ENCODE measurements at places on chromosomes 13 and 19.

- H3K36me3 ChIP-seq, result no peaks in the 10 kb centered on the region
- H3K27ac ChIP-seq, result no peak overlapping the region
- no peaks in the 10 kb centered on the region for H3K4me1 ChIP-seq
- no peaks in the 10 kb centered on the region for H3K27me3 ChIP-seq
These were observed 553.4 kb upstream of the KLF12 start for GRCh38 chr13:74687442-74688182.

DNA sequence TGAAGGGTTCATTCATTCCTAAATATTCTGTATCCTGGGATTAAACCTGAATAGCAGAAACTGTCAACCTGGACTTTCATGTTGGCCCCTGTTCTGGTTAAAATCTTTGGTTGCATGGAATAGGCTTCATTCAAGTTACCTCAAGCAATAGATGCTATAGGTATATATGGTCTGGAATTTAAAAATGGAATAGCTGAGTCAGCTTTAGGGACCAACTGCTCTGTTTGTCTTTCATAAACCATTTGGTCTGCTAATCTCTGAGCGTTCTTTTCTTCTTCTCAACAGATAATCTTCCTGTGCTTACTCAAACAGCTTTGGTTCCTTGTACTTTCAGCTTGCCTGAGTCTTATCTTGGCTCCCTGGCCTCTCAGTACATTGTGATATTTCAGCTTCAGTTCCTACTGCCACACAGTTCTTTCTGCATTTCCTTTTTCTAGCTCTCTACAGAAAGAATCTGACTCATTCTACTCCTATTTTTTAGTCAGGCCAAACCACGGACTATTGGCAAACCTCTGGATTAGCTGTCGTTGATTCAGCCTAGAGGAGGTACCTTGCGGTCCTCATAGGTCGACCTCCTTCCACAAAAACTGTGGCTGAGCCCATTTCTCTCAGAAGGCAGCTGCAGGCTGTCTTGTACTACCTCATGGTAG is 35.9 kb upstream of the MAB21L1 start:
- no peaks in the 10 kb centered on the region for H3K4me1 ChIP-seq
- no peak overlapping the region for H3K27ac ChIP-seq
- H3K36me3 ChIP-seq, result no peaks in the 10 kb centered on the region
- DNase-seq, result no peak
- no peak overlapping the region for H3K4me3 ChIP-seq
- H3K27me3 ChIP-seq, result no peaks in the 10 kb centered on the region

DNA sequence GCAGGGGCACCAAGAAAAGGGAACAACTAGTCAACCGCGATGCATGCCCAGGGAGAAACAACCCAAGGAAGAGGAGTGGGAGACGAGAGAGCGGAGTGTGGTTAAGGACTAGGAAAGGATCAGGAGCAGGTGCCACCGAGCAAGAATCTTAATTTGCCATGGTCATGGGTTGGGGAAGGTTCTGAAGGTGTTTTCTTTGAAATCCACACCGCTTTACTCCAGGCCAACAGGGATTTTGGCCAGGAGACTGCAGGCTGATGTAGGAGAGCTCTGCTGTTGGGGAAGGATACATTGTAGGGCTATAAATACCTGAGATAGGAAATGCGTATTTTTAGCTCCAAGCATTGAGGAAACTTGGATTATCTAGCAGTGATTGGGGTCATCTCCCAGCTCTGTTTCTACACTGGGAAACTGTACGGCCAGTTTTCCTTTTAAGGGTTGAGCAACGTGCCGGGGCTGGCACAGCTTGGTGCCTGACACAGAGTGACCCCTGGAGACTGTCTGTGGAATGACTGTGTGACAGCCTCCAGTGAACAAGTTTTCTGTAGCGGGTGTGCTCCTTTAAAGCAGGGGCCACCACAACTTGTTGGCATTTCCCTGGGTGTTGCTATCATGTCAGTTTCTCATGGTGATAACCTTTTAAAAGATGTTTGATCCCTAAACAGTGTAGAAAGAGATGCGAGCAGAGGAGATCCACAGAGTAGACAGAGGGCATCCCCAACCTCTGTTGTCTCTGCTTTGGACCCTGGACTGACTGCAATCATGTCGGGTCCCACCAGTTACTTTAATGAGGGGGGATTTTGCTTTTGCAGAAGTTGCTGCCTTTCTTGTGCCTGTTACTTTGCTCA is 34.3 kb downstream of the ZNF536 start:
- no peak for DNase-seq
- no peaks in the 10 kb centered on the region for H3K4me1 ChIP-seq
- H3K27ac ChIP-seq, result no peak overlapping the region
- no peak overlapping the region for H3K4me3 ChIP-seq
- no peaks in the 10 kb centered on the region for H3K27me3 ChIP-seq

- no peaks in the 10 kb centered on the region for H3K4me1 ChIP-seq
- no peaks in the 10 kb centered on the region for H3K36me3 ChIP-seq
These were observed 34.3 kb downstream of the FAM216B start for GRCh38 chr13:42815681-42816080.

DNA sequence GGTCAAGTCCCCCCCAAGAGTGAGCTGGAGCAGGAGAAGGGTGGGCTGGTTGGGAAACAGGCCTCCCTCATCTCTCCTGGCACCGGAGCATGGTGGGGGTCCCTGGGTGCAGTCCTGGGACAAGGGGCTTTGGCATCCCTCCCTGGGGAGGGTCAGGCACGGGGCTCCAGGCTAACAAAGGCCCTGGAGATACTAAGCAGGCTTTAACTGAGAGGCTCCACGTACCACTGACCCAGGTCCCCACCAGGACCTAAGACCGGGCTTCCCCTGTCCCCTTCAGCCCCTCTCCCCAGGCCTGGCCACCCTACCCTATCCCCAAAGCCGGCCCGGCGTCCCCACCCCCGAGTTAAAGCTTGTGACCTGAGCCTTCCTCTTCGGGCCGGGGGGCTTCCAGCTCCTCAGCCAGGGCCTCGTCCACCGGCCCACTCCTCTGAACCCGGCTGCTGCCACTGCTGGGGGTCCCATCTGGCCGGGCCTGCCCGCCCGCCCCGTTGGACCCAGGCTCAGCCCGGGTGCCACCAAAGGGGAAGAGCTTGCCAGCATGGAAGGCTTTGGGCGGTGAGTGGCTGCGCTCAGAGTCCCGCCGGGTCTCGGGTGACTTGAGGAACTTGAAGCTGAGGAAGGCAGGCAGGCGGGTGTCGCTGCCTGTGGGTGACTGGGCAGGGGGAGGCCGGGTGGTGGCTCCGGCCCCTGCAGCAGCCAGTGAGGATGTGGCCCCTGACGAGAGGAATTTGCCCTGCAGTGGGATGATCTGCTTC is 10.1 kb downstream of the ANO8 start:
- H3K4me3 ChIP-seq, result no peak overlapping the region
- H3K27me3 ChIP-seq, result no peaks in the 10 kb centered on the region
- H3K36me3 ChIP-seq, result no peaks in the 10 kb centered on the region
- H3K4me1 ChIP-seq, result no peaks in the 10 kb centered on the region
- no peak overlapping the region for H3K27ac ChIP-seq

GRCh38 chr13:23202383-23202782 is 21.6 kb downstream of the SGCG start:
- H3K36me3 ChIP-seq, result no peaks in the 10 kb centered on the region
- no peak for DNase-seq
- H3K4me3 ChIP-seq, result no peak overlapping the region
- no peaks in the 10 kb centered on the region for H3K27me3 ChIP-seq
- no peak overlapping the region for H3K27ac ChIP-seq

GRCh38 chr19:14561249-14561648 is 10.6 kb downstream of the NDUFB7 start:
- H3K27ac ChIP-seq, result peak overlapping the region; percentile 64
- H3K36me3 ChIP-seq, result no peaks in the 10 kb centered on the region
- no peaks in the 10 kb centered on the region for H3K27me3 ChIP-seq
- no peak overlapping the region for H3K4me3 ChIP-seq
- no peak for DNase-seq

DNA sequence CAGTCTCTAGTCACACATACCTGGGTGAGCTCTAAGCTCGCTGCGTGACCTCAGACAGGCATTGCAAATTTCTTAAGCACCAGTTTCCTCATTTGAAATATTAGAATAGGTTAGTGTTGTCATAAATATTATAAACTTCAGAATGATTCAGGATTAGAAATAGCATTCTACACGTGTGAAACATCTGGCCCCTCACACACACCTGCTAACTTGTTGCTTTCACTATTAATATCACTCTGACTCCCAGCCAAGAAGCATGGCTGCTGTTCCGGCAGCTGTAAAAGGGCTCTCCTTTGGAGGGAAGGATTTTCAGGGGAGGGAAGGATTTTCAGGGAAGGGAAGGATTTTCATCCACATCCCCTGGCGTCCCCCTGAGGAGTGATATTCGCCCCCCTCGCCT is 161.3 kb upstream of the GPR12 start:
- no peak for DNase-seq
- H3K27ac ChIP-seq, result no peak overlapping the region
- H3K4me1 ChIP-seq, result no peaks in the 10 kb centered on the region
- H3K27me3 ChIP-seq, result no peaks in the 10 kb centered on the region

DNA sequence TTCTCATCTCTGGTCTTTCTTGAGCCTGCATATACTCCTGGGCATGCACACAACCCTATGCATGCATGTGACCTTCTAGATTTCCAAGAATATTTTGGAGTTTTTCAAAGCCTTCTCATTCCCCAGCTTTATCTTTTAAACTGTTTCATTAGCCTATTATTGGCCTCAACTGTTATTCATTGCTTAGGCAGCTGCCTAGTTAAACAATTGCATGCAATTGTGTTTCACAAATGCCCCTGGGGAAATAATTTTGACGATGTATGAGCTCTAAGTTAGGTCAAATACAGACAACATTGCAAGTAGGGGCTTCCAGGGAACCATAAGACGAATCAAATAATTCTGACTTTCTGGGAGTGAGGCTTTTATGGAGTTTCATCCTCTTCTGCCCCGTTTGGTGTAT is 2.3 kb upstream of the UPK1A start:
- no peak overlapping the region for H3K4me3 ChIP-seq
- H3K27me3 ChIP-seq, result no peaks in the 10 kb centered on the region
- no peaks in the 10 kb centered on the region for H3K4me1 ChIP-seq
- no peak for DNase-seq
- no peak overlapping the region for H3K27ac ChIP-seq
- H3K36me3 ChIP-seq, result peaks cover 4% of the 10 kb centered on the region

GRCh38 chr13:49044008-49044407 is 68.3 kb downstream of the FNDC3A start:
- H3K4me3 ChIP-seq, result no peak overlapping the region
- no peak overlapping the region for H3K27ac ChIP-seq
- DNase-seq, result no peak
- no peaks in the 10 kb centered on the region for H3K36me3 ChIP-seq
- H3K27me3 ChIP-seq, result no peaks in the 10 kb centered on the region

DNA sequence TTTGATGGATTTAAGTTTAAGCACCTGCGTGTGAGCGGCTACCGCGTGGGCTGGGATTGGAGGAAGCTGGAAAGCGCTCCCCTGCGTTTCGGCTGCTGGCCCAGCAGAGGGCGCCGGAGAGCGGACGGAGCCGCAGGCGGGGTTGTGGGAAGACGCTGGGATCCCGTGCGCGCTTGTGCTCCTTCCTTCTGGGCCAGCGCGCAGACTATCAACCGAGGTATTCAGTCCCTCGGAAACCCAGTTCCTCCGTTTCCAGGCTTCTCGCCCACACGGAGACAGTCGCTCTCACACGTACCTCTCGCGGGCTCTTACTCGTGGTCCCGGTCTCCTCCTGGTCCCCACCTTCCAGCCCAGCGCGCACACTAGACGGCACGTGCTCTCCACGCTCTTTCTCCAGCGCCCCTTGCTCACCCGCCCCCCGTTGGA is 28.8 kb downstream of the EPN1 start:
- H3K4me1 ChIP-seq, result no peaks in the 10 kb centered on the region
- H3K27ac ChIP-seq, result no peak overlapping the region
- no peak overlapping the region for H3K4me3 ChIP-seq
- DNase-seq, result peak; percentile 79

- no peaks in the 10 kb centered on the region for H3K4me1 ChIP-seq
- H3K4me3 ChIP-seq, result no peak overlapping the region
- H3K36me3 ChIP-seq, result no peaks in the 10 kb centered on the region
- no peaks in the 10 kb centered on the region for H3K27me3 ChIP-seq
- H3K27ac ChIP-seq, result no peak overlapping the region
- DNase-seq, result no peak
These were observed 13.4 kb downstream of the CEACAM21 start for GRCh38 chr19:41589371-41589770.

GRCh38 chr13:110869805-110870706 is 44.8 kb downstream of the ANKRD10 start:
- H3K4me1 ChIP-seq, result peaks cover 2% of the 10 kb centered on the region
- peak; percentile 96 for DNase-seq
- peak overlapping the region; percentile 57 for H3K27ac ChIP-seq
- no peak overlapping the region for H3K4me3 ChIP-seq
- no peaks in the 10 kb centered on the region for H3K27me3 ChIP-seq
- H3K36me3 ChIP-seq, result no peaks in the 10 kb centered on the region

DNA sequence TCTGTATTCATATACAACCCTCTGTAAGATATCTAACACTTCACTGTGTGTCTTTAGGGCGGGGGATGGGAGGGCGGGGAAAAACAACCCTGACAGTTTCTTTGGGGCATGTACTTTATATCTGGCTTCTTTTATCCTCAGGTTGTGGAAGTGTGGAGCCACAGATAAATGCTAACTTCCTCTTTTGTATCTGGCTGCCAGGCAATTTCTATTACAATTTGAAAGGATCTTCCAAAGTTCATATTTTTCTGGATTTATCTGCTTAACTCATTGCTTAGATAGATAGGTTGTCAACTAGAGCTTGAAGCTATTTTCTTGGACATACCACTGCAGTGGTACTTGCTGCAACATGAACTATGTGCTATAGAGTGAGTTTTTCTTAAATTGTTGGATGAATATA is 393.0 kb downstream of the LMO7 start:
- H3K27me3 ChIP-seq, result no peaks in the 10 kb centered on the region
- H3K4me1 ChIP-seq, result no peaks in the 10 kb centered on the region
- no peak for DNase-seq

GRCh38 chr13:109440320-109440719 is 346.1 kb downstream of the IRS2 start:
- DNase-seq, result no peak
- H3K27me3 ChIP-seq, result no peaks in the 10 kb centered on the region
- no peak overlapping the region for H3K4me3 ChIP-seq
- no peaks in the 10 kb centered on the region for H3K4me1 ChIP-seq

GRCh38 chr19:12990853-12991252 is 4.4 kb upstream of the NFIX start:
- H3K27ac ChIP-seq, result no peak overlapping the region
- no peak for DNase-seq
- H3K36me3 ChIP-seq, result no peaks in the 10 kb centered on the region
- H3K4me1 ChIP-seq, result no peaks in the 10 kb centered on the region

GRCh38 chr19:52923778-52924593 is 758 bp upstream of the ZNF888 start:
- peak overlapping the region; percentile 45 for H3K27ac ChIP-seq
- no peaks in the 10 kb centered on the region for H3K4me1 ChIP-seq

DNA sequence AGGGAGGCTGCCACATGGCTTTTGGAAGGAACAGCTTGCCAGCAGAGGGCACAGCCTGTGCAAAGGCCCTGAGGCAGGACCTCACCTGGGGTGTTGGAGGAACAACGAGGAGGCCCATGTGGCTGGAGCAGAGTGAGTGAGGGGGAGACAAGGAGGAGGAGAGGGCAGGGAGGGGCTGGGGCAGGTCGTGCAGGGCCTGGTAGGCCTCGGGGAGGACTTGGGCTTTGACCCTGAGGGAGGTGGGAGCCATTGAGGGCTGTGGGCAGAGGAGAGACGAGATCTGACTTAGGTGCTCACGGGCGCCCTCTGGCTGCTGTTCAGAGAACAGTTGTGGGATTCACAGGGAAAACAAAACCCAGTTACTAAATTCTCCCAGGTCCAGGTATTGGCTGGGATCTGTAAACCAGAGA is 25.2 kb downstream of the ZNRF4 start:
- no peak for DNase-seq
- no peak overlapping the region for H3K4me3 ChIP-seq
- no peaks in the 10 kb centered on the region for H3K36me3 ChIP-seq
